Retinal pigment epithelial cell (primary cell): ENCODE measurements at places on chromosomes 3 and 15.

DNA sequence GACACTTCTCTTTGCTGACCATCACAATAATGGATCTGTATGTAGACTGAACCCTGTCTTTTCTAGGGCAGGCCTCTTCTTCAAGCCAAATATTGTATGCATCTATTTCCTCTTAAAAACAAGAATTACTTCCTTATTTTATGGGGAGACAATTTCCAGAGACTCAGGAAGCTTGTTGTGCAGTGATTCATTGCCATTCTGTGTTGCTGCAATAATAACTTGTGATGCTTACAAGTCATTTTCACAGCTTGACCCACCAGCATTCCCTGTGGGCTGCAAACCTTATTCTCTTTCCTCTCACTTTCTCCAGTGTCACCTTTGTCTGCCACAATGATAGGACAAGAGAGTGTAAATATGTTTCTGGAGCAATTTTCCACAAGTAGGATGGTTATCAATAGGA lies 276.7 kb upstream of the SGO1 start:
- no peak for DNase-seq

GRCh38 chr3:72907131-72907711 lies 19.4 kb downstream of the GXYLT2 start:
- no peak for DNase-seq

GRCh38 chr15:66095871-66096687 lies 157.5 kb downstream of the MEGF11 start:
- no peak for DNase-seq

- DNase-seq, result no peak
Observed at GRCh38 chr3:73508330-73508954, 116.3 kb downstream of the PDZRN3 start.

GRCh38 chr3:98561727-98562521 lies 30.1 kb downstream of the GPR15 start:
- DNase-seq, result no peak

GRCh38 chr15:73050561-73051295 lies 1.5 kb upstream of the NEO1 start:
- no peak for DNase-seq

DNA sequence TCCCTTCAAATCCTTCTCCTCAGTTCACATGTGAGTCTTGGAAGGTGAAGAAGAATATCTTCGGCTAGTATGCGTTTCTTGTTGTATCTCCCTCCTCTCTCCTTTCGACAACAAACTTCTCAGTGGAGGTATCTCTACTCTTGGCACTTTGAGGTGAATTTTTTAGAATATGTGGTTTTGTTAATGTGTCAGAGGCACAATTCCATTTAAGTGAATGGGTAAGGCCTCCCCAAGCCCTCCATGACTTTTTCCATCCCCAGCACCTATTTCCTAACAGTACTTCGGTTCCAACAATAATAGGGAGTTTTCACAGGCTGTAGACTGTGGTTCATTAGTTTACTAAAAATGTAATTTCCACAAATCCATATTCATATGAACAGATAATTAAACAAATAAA lies 74.2 kb downstream of the TM4SF4 start:
- no peak for DNase-seq

DNA sequence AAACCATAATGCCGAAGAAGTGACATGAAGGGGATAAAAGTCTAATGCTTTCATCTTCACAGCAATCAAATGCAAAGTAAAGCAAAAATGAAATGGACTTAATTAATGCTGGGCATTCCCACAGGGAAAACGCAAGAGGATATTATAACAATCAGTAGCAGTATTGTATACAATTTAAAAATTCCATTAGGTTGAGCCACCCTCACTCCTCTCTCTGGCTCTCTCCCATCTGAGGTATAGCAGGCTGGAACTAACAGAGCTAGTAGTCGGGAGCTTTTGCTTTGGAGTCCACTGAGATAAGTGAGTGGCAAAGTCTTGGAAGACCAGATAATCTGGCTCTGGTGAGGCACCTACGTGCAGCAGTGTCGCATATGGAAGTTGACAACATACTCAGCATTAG lies 33.9 kb downstream of the DET1 start:
- no peak for DNase-seq

DNA sequence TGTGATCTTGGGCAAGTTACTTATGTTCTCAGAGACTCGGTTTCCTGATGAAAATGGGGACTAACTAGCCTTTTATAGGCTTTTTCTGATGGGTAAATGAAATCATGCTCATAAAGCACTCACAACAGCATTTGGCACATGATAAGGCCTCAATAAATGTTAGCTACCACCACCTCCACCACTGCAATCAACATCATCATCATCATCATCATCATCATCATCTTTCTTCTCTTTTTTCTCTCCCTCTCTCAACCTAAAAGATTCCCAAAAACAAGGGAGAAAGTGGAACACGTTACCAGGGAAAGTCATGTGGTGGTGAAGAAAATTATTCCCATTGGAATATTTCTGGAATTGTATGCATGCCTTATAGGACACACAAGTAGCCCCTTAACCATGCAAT lies 33.6 kb upstream of the FEZF2 start:
- no peak for DNase-seq

DNA sequence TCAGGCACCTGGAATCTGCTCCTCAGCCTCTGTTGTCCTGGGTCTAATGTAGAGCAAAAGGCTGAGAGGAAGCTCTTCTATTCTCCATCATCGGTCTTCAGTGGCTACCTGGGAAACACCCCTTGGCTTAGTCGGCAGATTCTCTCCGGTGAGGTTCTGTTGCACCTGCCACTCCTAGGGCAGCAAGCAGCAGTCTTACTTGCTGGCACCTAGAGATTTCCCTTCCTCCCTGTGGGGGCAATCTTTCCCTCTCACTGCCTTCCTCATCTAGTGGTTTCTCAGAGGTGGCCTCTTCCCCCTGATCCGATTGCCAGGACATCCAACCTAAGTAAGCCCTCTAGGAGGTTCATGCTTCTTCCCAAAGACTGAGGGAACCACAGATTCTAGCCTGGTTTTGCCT lies 60.8 kb downstream of the PLS1 start:
- no peak for DNase-seq

- DNase-seq, result no peak
Observed at GRCh38 chr15:90058308-90058707, 44.0 kb downstream of the IDH2 start.

GRCh38 chr3:7075117-7075516 lies 214.2 kb downstream of the GRM7 start:
- DNase-seq, result no peak

GRCh38 chr15:69997813-69998212 lies 99.9 kb downstream of the TLE3 start:
- no peak for DNase-seq

DNA sequence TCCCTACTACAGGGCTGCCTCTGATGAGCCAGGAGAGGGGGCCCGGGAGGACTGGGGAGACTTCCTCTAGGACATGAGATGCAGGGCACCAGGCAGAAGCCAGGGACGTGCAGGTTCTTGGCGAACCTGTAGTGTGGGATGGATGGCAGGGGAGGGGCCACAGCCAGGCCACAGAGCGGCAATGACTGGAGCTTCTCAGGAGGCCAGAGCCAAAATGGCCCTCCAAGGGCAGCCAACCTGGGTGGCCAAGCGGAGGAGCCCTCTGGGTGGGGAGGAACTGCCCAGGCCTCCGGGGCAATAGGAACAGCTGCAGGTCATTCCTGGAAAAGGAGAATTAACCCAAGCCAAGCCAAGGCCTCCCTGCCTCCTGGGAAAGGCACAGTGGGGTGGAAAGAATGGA lies 224.5 kb downstream of the XXYLT1 start:
- no peak for DNase-seq

DNA sequence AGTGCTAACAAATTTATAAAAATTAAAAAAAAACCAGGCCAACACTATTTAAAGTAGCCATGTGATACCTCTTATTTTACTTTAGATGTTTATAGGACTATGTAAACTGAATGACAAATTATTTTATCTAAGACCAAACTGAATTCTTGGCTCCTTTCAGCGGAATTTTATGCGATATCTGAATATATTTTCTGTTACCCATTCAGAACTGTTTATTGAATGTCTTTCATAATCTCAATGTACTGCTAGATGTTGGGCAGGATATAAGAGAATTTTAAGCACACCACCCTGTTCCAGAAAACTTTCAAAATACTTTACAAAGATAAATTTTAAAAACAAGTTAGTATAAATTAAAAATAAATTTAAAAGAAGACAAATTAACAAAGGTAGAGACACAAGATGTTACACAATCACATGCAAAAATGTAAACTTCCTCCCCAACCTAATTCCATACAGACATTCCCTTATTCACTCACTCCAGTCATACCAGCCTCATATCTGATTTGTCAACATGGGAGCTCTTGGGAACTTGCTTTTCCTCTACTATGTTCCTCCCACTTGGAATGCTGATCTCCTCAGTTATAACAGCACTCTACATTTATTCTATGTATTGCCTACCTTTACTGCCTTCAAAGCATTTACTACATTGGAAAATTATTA lies 154.6 kb upstream of the MBNL1 start:
- DNase-seq, result no peak

DNA sequence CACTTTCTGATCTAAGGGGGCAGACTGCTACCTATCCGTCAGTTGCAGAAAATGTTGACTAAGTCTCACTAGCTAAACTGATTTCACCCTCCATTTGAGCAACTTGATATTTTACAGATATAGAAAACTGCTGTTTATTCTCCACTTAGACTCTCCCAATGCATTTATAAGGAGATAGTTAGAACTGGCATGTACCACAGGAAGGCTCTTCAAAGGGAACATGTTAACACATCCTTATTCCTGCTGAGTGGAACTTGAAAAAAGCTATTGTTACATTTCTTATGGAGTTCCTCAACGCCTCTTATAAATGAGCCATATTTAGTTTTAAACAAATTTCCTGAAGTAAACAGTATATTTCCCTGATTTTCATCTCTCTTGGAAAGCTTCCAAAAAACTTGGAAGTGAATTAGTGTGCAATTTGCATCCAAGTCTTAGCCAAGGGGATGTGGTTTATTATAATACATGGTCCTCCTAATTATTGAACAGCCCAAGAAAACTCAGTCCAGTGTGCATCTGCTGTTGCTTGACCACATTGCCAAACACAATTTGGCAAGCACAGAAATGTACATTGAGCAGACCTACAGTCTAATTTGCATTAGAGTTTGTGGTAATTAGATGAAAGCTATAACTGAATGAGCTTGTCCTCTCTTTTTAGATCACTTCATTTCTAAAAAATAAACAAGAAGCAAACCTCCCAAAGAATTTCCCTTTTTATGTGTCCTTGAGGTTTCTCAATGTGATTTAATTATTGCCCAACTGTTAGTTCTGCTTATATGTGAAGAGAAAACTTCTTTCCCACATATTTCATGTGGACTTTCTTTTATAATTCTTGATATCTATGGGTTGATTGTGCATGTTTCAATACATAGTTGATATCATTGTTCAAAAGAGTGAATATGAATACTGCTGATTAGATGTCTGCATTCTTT lies 72.6 kb upstream of the DPH6 start:
- DNase-seq, result no peak

GRCh38 chr3:160482796-160483195 lies 33.2 kb upstream of the TRIM59 start:
- no peak for DNase-seq
